Neural crest cell (in vitro differentiated cells): ENCODE measurements at places on chromosomes 1 and 21.

GRCh38 chr1:34866762-34867109, 7.2 kb upstream of the SMIM12 start:
- DNase-seq, result no peak

- no peak for DNase-seq
These were observed 38.9 kb downstream of the DR1 start for GRCh38 chr1:93384656-93385055.

DNA sequence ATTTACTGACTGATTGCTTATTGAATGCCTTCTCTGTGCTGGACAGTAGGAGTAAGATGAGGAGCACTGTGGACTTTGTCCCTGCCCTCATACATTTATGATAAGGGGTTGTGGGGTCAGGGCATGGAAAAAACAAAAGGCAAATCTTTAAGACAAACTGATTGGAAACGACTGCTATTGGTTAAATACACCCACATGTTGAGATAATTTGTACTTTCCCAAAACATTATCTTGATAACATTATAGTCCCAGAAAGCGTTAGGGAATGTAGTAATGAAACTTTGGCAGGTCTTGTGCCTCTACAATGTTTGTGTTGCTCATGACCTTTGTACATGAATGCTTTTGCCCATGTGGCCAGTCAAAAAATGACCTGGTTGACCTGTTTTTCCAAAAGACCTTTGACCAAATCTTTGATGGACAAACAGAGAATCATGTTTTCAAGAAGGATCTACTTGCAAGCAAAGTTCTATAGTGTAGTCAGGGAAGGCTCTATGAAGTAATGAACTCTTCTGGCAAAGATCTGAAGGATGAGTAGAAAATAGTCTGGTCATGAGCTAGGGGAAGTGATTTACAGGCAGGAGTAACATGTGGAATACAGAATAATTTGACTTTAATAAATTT, 50.9 kb downstream of the LEPR start:
- DNase-seq, result no peak

DNA sequence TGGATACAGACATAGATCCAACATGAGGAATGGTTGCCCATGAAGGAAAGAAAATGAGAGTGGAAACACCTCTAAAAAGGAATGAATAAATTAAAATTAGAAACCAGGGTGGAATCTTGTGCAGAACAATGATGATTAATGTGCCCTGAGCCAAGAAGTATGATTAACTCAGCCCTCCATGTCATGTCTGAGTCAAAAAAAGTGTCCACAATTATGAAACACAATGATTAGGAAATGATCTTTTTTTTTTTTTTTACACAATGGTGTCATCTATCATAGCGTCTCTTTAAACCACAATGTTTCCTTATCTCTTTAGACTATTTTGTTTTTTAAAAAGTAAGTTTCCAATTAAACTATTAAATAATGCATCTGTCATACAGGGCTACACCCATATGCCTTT, 78.9 kb upstream of the RAB4A start:
- DNase-seq, result no peak

DNA sequence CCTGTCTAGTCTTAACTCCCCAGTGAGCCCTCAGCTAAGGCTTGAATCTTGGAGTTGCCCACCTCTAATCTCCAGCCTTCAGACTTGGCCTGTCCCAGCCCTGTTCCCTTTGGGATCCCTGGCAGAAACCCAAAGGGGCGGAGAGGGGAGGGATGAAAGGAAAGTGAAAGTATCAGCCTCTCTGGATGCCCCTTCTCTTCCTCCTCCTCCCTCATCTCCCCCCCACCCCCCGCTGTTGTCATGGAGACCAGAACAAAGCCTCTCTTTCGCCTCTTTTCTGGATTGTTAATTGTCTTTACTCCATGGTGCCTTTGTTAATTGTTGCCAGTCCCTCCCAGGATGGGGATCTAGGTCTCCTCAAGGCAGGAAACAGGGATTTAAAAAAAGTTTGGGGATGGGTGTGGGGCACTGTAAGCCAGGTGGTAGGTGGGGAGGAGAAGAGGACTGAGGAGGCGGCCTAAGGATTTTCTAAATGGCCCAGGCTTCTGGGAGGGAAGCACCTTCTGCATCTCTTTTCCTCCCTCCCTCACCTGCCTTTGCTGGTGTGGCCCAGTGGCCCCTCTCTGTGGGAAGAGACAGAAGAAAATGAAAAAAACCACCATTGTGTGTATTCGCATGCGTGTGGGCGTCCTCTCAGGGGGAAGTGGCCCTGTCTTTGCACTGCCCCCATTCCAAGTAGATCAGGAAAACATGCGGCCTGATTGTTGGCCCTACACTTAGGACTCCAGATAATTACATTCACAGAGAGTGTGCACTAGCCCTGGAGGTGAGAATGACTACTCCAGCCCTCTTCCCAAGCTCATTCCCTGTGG, 7.5 kb upstream of the SOX13 start:
- no peak for DNase-seq

- DNase-seq, result no peak
These were observed 65.9 kb upstream of the GADD45A start for GRCh38 chr1:67619080-67619479.

DNA sequence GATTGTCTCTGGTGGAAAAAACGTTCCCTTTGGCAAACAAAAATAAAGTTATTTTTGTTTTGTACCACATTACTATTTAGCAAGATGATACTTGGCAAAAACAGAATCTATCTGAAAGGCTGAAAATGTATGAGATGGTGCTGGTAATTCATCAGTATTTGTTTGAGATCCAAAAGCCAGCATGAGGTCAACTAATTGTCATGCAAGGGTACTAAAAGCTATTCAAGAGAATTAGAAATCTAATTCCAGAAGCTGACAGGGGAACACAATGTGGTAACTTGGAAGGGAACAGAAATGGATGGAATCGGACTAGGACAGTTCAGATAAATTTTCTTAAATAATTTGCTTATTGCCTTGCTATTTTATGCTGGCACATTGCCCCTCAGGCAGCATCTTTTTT, 263.8 kb downstream of the KCNT2 start:
- DNase-seq, result no peak

GRCh38 chr1:218495931-218496330, 150.8 kb downstream of the TGFB2 start:
- DNase-seq, result no peak
